ENCODE measurements at places on chromosomes 2 and 18.

DNA sequence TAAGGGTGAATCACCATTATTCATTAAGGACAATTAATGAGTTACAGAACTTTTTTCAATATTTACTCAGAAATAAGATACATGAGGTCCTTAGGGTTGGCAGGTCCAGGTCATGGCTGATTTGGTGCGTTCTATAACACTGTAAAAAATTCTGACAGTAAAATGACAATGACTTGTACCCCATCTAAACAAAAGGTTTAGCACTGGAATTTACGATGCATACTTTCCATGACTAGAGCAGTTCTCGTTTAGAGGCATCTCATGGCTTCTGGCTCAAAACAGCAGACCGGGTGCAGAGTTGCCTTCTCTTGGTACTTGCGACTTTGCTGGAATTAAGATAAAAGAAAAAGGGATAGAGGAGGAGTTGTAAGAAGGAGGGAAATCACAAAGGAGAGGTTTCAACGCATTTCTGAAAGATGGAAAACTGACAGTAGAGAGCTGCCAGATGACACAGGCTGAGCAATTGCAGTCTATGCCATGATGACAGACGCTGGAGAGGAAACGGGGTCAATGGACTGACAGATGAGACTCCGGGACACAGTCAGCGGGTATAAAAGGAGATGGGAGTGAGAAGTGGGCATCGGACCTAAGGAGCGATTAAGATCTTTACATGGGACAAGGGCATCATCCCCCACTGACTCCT lies 4.1 kb upstream of the CYS1 start:
- no peak for DNase-seq

DNA sequence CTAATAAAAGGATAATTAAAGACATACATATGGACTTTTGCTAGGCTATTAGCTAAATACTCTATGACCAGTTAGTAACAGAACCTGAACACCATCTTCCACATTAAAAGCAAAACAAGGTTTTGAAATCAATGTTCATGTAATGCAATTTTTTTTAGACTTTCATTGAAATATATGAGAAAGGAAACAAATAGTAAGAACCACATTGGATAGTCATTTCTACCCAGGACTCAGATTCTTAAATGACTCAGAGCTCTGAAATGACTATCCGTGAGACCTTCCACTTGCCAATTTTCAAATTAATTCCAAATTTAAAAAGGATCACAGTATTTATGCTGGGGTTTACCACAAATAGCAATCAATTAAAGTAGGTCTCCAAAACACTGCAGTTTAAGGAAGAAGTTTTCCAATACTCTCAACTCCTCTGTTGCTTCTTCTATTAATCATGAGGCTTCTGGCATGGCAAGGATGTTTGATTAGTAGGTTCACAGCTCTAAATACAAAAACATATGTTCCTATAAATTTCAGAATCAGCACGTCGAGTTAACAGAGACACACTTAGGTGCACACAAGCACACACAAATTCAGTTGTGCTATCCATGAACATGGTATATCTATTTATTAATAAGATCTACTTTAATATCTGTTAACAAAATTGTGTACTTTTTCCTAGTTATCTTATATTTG lies 841.0 kb downstream of the RNF144A start:
- no peak for DNase-seq

DNA sequence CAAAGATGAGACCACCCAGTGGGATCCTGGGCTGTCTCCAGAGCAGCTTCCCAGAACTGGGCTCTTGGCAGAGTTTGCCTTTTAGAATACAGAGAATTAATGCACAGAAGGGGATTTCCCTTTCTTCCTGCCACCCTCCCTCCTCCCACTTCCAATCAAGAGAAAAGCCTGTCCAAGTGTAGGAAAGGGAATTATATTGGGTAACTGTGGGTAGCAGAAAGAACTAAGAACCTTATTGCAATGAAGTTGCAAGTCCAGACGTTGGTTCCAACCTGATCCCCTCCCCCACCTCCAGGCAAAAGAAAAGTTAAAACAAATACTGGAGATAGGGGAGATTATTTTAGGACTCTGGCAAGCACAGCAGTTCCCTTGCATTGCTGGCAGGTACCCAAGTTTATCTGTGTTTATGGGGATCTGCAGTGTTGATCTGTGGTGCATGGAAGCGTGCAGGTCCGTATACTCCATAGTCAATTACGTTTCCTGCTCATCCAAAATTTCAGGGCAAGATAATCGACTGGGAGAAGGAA lies 114.3 kb downstream of the PRKCE start:
- DNase-seq: no peak

DNA sequence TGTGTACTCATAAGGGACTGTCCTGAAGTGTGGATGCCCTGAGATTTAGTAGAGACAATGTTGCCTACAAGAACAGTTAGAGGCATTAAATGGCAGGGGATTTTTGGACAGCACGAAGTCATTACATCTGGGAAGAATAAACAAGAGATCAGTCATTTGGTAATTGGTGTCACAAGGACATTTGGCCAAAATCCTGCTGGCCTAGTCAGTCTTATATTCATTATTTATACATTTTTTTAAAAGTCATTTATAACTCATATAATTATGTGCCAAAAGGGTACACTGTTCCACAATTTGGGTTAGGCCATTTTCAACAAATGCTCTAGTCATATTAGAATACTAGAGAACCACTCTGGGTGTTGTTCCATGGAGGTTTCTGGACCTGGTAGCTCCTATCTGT lies 104.7 kb downstream of the LRATD1 start:
- no peak for DNase-seq

DNA sequence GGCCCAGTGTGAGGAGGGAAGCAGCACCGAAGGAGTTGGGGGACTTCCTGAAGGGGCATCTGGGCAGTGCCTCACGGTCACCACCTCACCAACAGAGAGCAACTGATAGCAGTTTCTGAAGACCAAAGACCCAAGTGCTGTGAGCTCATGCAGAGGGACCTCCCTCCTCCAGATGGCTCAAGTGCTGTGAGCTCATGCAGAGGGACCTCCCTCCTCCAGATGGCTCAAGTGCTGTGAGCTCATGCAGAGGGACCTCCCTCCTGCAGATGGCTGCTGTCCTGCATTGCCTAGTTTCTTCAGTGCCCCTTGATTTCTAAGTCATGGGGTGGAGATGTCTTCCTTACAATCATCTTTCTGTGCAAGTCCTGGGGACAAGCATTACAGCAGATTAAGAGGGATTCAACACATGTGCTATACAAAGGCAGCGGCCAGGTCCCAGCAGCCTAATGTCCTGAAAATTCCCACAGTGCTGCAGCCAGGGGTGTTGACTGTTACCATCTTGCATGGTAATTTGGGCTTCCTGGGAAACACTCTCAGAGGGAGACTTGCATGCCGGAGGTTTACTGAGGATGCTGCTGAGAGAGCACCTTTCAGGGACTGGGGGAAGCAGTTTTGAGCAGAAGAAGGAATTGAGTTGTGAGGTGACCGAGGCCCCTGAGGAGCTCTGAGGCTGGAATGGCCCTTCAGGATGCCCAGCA lies 409.3 kb downstream of the GALR1 start:
- no peak for DNase-seq

DNA sequence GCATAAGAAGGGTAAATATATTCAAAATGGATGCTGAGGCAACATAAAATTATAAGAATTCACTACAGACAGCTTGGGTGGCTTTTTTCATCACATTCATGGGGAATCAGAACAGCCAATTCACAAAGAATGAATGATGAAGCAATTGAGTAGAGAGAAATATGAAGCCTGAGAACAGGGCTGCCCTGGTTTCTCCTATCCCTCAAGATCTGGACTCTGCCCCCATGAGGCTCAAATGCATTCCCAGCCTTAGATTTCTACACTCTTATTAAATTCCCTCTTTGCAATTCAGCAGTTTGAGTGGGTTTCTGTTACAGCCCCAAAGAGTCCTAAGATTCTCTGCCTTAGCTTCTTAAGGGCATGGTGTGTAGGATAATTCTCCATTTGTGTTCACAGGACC lies 172.5 kb downstream of the MAIP1 start:
- no peak for DNase-seq

DNA sequence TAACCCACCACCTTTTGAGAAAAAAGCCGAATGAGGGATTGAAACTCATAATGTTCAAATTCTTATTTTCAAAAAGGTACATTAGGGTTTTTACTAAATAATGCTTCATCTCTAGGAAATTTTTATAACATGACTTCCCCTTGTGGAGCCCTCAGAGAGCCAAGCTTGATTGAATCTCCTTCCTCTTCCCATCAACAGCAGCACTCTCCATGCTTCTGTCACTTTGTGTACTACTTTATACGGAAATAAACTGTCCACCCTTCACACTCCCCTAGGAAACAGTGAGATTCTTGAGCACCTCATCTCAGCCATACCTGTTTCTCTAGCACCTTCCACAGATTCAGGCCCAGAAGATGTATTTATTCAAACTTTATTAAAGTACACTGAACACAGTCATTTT lies 51.8 kb downstream of the TFPI start:
- DNase-seq: no peak

DNA sequence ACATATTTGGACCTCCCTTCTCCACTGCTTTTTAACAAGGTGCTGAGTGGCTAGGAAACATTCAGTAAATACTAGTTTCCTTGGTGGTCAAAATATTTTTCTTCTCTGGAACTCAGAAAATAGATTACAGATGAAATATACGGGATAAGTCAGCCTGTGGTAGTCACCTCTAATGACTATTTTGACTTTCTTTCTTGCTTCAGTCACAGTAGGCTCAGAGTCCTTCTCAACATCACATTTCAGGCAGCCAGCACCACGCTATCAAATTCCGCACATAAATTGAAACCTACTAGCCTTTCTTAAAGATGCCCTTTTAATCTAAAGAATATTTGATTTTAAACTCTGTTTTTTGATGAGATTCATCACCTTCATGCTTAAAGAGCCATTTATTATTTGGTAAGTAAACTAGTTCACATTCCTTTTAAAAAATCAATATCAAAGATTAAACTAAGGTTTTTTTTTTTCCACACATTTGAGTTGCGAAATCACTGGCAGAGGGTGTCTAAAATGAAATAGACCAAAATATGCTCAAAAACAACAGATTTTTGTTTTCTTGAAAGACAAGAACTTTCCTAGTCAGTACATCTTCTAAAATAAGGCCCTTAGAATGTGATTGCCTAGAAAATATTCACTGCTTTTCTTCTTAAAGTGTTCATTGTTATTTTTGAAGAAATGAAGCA lies 181.5 kb downstream of the NRXN1 start:
- no peak for DNase-seq

DNA sequence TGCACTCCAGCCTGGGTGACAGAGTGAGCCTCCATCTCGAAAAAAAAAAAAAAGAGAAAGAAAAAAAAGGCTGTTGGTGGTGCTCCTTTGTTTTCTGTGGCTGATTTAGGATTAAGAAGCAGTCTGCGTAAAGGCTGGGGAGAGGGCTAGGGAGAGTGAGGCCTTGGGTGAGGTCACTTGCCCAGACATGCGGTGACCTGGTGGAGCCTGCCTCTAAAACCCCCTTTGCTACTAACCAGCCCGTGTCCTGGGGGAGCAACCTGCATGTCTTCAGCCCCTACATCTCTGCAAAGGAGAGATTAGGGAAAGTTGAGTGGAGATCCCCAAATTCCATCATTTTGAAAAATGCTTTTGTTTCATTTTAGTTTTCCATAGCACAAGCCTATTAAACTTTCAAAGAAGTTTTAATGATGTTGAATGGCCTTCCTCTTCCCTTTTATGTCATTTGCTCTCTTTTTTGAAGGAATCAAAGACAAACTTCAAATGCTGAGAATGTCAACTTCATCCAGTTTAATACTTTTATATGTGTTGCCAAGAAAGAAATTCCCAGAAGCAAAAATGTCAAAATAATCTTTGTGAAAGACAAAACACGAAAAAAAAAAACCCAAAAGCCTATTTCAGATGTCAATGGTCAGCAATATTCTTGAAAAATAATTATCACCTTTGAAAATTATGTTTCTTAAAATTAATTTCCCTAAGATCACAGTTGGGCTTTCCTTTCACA lies 38.9 kb upstream of the RALBP1 start:
- DNase-seq: no peak

DNA sequence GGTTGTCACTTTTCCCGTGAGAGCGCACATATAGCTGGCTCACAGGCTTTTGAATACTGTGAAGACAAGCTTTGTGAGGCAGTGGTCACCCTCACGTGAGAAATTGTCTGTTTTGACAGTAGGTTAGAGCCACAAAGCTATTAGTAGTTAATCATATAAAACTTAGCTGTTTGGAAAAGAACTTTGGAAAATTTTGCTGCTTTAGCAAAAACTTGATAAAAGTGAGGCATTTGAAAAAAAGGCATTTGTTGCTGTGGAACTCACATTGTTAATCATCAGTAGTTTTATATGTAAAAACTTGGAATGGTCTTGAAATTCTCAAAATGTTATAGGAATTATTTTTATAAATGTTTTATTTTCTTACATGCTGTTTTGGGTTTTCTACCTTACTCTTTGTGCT lies 22.3 kb downstream of the C2orf74 start:
- DNase-seq: no peak

DNA sequence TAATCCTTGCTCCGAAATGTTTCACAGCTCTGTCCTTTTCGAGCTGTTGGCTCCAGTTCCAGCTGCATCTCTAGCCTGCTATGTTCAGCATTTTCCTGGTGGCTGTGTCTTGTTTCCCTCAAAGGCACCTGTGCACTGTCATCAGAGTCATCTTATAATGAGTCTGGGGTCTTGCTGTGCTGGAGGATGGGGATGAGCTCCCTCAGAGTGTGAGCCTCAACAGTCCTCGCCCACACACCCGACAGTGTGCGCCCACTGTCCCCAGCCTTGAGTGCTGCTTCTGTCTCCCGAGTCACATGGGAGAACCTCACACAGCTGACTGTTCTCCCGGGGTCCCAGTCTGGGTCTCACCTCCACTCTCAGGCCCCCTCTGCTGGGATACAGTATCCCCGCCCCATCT lies 25.4 kb downstream of the SPP2 start:
- DNase-seq: no peak

DNA sequence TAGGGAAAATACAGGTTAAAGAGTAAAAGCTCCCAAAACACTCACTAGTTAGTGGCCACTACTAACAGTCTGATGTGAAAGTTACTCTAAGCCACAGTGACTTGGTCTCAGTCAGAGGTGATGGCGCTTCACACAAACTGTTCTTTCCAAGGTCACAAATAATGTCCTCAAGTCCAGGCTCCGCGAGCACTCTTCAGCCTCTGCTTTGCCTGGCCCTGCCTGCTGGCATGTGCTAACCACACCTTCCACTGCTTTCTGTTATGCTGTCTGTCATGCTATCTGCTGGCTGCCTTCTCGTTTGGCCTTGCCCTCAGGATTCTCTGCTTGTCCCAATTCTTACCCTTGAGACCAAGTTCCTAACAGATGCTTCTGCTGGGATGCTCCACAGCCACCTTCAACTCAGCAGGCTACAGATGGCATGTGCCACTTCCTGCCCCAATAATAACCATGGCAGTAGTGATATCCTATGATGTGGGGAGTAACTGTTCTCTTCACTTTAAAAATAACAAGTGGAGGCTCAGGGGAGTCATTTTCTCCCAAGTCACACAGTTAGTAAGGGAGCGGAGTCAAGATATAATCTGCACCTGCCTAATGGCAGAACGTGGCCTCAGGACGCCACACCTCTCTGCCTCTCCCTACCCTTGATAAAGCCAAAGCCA lies 75.7 kb downstream of the ZAP70 start:
- no peak for DNase-seq
